ENCODE measurements at places on chromosomes 3 and 15. TPM values are rescaled to one million over a fixed set of nuclear protein-coding genes. Genes with fewer than 3 reads are reported as not detected.

PRSS50 gene
- not detected for total RNA-seq

MUSTN1 gene
- 0.61 TPM for total RNA-seq

MINAR1 gene
- total RNA-seq: 0.32 TPM

THRB gene
- not detected for total RNA-seq

KBTBD13 gene
- not detected for total RNA-seq

OSBPL10 gene
- total RNA-seq: 3.4 TPM

GOLGB1 gene
- 13.3 TPM for total RNA-seq

SOX2 gene
- not detected for total RNA-seq

SYNM gene
- 1.0 TPM for total RNA-seq

FGD5 gene
- not detected for total RNA-seq

ZMYND10 gene
- total RNA-seq: 1.6 TPM

SERPINI2 gene
- total RNA-seq: not detected

MORC1 gene
- not detected for total RNA-seq
